ENCODE measurements at places on chromosomes 5 and 9.

DNA sequence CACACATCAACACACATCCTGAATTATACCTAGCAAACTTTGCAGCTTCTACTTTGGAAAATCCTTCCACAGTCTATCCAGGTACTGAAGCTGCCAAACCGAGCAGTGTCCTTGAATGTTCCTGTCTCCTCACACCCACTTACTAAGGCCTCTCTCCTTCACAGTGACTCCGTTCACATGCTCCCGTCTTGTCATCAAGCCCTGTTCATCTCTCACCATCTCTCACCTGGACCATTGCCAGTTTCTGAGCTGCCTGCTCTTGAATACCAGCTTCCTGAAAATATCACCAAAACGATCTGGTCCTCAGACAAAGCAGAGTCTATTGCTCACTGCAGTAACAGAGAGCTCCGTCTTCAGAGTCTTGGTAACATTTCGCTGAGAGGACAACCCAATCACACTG lies 57.4 kb downstream of the GCNT1 start:
- DNase-seq, result no peak

DNA sequence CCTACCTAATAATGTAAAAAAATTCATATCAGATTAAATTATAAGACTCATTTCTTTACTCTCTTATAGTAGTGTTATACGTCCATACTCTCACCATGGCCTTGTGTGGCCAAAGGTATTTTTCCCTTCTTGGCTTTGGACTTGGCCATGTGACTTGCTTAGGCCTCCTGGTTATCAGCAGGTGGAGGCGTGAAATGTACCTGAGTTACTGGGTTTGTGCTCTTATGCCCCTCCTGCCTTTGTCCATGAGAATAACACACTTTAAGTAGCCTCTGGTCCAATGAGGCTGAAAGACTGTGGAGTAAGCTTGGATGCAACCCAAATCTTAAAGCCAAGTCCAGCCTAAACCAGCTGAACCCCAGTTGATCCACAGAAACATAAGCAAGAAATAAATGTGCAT lies 68.7 kb downstream of the RETREG1 start:
- DNase-seq, result no peak

DNA sequence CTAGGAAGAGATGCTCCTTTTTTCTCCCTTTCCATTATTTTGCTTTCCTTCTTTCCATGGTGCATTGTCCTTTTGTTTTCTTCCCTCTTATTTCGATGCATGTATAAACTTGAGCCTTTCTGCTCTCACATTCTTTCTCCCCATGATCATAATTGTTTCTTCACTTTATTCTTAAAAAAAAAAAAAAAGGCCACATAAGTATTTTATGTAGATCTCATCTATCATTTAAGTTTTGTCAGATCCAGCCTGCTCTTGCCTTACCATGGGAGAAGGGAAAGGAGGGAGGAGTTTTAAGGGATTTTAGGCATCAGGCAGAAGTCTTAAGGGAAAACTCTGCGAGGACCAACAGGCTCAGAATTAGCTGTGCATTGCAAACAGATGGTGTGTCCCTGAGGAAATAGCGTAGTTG lies 11.1 kb downstream of the TGFBR1 start:
- DNase-seq, result no peak

DNA sequence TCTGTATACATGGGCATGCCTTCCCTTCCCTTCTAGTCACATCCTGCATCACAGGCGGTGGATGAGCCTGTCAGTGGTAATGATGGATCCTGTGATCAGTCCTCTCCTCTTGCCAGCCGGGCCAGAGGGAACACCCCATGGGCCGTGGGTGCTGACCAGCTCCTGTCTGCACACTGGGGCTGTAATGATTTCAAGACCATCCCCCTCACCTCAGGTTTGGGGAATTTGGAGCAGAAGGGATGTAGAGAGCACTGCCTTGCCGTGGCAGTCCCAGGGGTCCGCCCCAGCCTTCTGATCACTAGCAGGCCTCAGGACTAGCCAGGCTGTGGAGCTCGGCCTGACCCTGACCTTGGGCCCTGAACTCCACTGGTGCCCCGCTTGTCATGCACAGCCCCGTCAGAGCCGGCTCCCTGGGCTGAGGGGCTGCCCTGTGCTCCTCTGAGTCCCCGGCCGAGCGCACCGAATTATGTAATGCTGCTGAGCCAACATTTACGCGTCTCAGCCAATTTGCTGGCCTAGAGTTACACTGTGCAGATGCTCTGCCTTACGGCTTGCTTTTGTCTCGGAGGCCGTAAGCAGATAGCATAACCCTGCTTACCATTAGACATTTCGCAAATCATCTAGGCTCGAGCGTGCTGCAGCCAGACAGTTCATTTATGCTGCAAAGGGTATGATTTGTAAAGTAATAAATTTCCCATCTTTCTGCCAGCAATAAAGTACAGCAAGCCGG lies 155.3 kb downstream of the MACROH2A1 start:
- DNase-seq, result no peak

DNA sequence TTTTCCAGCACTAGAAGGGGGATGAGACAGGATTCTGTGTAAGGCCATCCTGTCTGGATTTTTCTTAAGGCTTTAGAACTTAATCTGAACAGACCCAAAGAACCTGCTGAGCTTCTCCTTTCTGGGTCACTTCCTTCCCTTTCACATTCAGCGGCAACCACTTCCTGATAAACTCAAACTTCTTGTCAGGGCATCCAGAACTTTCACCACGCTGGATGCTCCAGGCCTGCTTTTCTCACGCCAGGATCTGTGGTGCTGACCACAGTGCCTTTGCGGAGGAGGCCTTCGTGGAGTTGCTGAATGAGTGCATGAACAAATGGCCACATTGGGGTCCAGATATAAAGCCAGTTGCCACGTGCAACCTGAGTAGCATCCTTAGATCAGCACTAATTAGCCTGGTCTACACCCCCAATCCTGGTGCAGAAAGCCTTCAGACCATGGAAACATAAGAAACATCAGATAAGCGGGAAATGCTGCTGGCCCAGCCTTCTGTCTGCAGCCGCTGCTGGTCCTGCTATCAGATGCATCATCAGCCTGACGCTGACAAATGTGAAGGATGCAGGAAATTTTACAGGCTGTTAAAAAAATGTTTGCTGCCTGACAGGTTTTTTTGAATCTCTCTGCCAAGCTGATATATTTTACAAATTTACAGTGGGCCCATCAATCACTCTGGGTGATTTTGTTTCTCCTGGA lies 75.3 kb upstream of the BARHL1 start:
- DNase-seq, result no peak

DNA sequence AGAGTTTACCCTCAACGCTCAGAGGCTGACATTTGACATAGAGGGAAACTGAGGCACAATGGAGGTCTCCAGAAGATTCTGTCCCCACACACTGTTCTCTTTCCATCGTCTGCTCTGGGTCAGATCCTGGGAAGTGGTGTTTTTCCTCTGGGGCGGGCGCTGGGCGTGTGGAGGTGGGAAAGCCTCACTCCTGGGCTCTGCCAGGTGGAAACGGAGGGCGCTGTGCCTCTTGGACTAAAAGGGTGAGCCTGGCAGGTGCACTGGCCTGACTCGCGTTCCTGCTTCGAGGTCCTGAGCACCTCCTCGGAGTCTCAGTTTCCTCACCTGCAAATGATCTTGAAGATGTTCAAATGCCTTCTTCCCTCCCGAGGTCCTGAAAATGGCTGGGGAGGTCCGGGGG lies 25.7 kb upstream of the FCN1 start:
- DNase-seq, result no peak

DNA sequence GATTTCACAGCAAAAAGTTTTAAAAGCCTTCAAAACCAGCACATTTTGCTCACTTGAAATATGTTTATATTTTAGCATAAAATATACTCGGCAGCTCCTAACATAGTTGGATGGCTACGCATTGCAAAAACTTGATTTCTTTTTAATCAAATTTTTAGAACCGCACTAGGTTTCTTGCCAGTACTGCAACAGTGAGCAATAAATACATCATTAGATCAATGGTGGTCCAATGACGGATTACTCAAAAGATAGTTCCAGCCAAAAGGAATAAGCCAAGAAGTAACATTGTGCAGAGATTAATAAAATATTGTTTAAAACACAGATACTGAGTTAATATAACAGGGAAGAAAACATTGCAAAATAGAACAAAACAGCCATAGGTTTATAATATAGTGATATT lies 5.5 kb downstream of the MARCHF3 start:
- DNase-seq, result no peak

- DNase-seq, result no peak
These were observed 445.0 kb upstream of the SMC2 start for GRCh38 chr9:103649086-103649485.

GRCh38 chr5:61589946-61590345 lies 257.9 kb downstream of the ZSWIM6 start:
- DNase-seq, result no peak

- DNase-seq, result no peak
These were observed 31.1 kb upstream of the PPP3R2 start for GRCh38 chr9:101625876-101626275.

Data from stimulated activated CD4-positive, alpha-beta T cell treated with anti-CD3 and anti-CD28 coated beads, Interleukin-1b, Interleukin-23, amount 100 ng/mL, for 1 hour (primary cell).